ENCODE measurements at places on chromosomes 6 and 20.

GRCh38 chr6:64255000-64255399 is 619.4 kb downstream of the PHF3 start:
- DNase-seq, result no peak

DNA sequence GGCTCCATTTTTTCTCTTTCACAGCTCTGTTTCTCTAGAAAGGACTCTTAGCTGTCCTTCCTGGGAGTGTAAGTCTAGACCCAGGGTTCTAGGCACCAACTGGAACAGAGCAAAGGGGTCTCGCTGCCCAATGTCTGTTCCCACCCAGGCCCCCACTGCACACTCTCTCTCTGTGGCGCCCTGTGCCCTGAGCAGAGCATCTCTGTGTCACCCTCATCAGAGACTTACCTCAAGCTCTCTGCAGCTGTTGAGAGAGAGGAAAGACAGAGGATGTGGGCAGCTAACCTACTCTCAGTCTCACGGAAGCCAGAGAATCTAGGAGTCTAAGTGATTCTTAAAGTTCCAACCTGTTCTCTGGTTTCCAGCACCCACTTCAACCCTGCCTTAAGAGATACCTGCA is 9.5 kb downstream of the NCR2 start:
- no peak for DNase-seq

GRCh38 chr6:43125119-43125518 is 46.0 kb upstream of the SRF start:
- DNase-seq, result no peak

DNA sequence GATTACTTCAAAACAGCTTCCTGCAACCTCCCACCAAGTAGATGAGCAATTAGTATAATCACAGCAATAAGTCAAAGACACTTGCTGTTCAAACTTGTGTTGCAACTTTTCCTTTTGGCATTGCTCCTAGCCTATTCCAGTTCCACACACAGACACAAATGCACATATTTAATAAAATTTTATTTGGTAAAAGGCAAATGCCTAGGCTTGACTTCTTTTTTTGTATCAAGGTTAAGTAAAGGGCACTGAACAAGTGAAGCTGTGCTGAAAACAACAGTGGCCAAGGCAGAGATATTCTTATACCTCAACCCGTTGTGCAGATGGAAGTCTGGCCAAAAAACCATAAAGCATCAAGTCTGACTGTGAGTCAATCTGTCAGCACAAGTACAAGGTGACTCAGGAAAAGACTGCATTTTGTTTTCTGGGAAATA is 708.4 kb upstream of the CITED2 start:
- DNase-seq, result no peak

GRCh38 chr6:45706319-45706718 is 309.3 kb downstream of the CLIC5 start:
- DNase-seq, result no peak

DNA sequence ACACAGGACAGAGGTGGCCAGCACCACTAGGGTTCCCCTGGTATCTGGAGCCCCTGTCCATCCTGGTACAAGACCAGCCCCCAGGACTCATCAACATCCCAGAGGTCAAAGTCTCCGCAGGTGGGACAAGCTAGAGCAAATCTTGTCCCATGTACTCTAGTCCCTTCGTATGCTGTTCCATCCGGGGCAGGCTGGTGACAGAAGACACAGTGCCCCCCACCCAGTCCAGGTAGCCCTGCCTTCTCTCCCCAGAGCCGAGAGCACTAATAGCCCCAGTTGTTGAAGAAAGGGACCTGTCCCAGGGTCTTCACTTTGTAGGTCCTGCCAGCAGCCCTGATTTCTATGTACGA is 21.1 kb downstream of the PCK1 start:
- no peak for DNase-seq

DNA sequence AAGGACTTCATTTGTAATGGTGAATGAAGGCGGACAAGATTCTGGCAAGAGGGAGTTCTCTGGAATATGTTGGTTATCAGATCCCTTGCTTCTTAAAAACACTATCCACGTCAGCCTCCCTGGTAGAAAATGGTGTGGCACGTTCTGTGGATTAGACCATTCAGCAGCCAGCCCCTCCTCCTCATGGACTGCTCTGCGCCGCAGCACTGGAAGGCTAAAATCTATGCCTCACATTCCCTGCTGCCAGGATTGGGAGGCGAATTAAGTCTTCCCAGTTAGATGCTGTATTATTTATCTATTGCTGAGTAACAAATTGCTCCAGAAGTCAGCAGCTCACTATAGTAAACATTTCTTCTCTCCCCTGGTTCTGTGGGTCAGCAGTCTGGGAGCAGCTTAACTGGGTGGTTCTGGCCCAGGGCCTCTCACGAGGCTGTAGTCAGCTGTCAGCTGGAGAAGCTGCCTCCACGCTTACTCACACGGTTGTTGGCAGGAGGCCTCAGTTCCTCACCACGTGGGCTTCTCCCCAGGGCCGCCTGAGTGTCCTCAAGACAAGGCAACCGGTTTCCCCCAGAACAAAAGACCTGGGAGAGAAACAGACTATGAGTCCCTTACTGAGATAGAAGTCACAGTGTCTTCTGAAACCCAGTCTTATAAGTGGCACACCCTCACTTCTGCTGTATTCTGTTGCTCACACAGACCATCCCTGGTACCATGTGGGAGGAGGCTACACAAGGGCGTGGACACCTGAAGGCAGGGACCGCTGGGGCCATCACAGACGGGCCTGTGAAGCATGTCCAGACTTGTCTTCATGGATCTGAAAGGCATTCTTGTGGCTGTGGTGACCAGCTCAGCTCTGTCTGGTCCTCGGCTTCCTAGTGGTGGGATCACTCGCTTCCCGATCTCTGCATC is 101.0 kb downstream of the NRN1 start:
- DNase-seq, result no peak

DNA sequence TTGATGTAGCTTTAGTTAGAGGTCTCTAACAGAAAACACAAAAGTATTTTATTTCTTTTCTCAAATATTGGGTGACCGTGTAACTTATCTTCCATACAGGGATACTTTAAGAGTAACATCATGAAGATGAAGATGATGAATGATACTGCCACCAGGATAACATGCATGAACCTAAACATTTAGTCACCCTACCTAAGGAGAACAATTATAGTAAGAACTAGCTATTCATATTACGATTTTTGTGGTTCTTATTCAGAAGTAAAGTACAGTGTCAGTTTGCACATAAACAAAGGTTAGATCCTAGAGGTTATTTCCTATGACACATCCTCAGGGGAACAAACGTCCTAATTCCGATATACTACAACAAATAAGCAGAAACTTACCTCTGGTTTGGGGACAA is 21.0 kb downstream of the CLDN20 start:
- no peak for DNase-seq

DNA sequence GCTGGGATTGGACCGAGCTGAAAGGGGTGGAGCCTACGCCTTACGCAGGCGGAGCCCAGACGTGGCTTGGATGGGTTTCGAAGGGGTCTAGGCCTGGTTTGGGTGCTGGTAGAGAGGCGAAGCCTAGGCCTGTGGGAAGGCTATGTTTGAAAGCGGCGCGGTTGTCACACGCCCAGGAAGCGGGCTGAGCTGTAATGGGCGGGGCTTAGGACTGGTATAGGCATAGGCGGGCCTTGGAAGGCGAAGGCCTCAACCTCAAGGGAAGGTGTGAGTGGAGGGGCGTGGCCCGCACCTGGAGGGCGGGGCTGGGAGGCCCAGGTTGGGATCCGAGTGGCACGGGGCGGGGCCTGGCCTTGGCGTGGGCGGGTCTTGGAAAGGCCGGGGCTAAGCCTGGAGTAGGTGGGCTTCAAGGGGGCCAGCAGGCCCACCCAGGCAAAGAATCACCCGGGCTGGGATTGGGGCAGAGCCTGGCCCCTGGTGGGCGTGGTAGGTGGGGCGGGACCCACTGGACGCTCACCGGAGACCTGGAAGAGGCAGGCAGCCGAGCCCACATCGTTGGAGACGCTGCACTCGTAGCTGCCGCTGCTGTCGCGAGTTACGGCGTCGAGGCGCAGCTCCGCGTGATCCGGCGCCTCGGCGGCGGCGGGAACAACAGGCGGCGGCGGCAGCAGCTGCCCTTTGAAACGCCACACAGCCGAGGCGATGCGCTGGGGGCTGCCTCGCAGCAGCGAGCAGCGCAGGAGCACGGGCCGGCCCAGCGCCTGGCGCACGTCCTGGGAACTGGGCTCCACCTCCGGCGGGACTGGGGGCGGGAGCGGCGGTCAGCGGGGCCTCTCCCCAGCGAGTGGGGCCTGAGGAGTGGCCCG is 49.0 kb downstream of the MDGA1 start:
- peak; percentile 79 for DNase-seq

DNA sequence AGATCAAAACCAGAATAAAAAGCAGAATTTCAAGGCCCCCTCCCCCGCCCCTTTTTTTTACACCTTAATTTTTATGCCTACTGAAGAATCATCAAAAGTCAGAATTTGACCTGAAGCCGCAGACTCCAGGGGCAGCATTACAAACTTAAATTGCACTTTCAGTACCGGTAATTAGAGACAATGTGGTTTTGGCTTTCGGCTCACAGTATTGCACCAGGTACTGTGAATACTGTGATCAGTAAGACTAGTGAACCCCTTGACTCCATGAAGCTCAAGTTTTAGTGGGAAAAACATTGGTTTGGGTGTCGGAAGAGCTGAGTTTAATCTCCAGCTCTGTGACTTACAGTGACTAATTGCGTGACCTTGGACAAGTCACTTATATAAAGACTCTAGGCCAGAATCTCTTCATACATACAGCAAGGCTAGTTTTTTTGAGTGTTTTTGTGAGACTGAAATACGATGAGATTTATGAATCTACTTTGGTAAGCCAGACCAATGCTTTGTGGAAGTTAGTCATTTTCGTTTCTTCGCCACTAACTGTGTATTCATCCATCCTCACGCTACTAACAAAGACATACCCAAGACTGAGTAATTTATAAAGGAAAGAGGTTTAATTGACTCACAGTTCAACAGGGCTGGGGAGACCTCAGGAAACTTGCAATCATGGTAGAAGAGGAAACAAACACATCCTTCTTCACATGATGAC is 114.7 kb downstream of the SASH1 start:
- DNase-seq, result no peak

DNA sequence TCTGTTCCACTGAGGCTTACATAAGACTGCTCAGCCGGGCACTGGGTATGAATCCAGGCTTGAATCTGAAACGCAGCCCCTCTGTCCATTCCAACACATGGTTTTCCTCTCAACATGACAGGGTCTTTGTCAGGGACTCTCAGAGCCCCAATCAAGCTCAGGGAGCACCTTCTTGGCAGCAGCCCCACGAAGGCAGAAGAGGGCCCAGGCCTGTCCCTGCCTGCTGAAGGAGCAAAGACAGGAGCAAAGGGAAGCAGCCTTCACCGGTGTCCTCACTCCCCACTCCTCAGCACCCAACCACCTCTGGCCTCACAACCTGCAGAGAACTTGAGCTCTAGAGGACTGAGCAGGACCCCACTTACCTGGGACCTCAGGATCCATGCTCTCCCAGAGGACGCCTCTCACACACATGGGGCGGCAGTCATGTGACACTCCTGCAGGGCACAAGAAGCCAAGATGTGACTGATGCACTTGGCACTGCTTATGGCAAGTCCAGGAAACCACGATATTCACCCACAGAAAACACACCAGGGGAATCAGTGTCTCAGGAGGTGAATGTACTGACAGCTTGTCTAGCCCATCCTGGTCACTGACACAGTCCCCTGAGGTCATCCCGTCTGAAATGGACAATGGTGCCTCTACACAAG is 4.3 kb downstream of the SNHG17 start:
- DNase-seq, result no peak

DNA sequence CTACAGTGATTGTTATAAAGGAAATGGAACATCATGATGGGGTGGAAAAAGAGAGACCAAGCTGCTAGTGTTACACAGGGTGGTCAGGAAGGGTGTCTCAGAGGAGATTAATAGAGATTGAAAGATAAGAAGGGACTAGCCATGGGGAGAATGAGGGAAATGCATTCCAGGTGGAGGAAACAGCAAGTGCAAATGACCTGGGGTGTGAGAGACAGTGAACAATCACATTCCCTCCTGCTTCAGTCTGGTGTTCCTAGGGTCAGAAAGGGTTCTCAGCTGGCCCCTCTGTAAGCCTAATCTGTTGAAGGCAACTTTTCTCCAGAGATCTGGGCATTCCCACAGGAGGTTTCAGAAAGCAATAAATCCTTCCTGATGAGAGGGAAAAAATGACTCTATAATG is 3.6 kb upstream of the KCNB1 start:
- DNase-seq, result no peak

DNA sequence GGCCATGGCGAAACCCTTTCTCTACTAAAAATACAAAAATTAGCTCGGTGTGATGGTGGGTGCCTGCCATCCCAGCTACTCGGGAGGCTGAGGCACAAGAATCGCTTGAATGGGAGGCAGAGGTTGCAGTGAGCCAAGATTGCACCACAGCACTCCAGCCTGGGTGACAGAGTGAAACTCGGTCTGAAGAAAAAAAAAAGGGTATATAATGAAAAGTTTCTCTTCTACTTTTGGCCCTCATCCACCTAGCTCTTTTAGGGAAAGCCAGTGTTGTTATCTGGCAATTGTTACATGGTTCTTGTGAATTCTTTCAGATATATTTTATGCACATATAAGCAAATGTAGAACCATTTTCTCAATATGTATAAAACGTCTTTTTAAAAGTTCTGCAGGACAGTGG is 19.0 kb downstream of the KIF3B start:
- DNase-seq, result no peak

- DNase-seq, result no peak
Observed at GRCh38 chr6:77450924-77451323, 12.4 kb downstream of the HTR1B start.

- no peak for DNase-seq
Observed at GRCh38 chr6:143485967-143486366, 25.6 kb downstream of the FUCA2 start.

DNA sequence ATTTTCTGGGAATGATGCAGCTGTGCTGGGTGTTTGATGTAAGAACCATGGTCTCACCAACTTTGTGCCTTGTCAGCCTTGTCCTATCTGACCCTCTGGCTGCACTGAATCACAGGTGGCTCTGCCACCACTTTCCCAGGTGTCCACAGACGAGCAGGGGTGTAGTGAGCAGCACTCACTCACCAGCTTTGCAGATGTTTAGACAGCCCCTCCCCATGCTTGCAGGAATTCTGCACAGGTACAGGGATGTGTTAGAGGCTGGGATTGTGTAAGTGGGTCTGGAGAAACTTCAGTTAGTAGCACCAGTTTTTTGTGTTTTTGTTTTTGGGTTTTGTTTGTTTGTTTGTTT is 88.2 kb upstream of the NAA20 start:
- no peak for DNase-seq

- DNase-seq, result no peak
Observed at GRCh38 chr6:150967910-150968309, 102.4 kb downstream of the MTHFD1L start.

- no peak for DNase-seq
Observed at GRCh38 chr20:50019466-50020256, 36.9 kb downstream of the SNAI1 start.
